NCI-H526 treated with DMSO at 0.1 percent for 48 hours (cell line): ENCODE measurements at places on chromosomes 1 and 21.

DNA sequence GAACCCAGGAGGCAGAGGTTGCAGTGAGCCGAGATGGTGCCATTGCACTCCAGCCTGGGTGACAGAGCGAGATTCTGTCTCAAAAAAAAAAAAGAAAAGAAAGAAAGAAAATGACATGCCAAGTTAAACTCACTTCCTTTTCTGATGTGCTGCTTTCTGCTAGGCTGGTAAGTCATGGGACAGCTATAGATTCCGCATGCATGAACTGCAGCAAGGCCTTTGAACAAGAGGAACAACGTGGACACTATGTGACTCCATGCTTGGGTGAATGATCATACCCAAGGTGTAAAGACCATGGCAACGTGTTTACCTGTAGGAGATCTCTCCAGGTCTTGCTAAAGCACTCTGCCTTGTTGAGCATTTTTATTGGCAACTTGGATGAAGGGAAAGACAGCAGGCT, 10.3 kb upstream of the TTF2 start:
- no peak for DNase-seq

- no peak for DNase-seq
These were observed 27.7 kb downstream of the DNAJC11 start for GRCh38 chr1:6673816-6674398.

- no peak for DNase-seq
These were observed 30.4 kb downstream of the SLC30A10 start for GRCh38 chr1:219897914-219898313.

DNA sequence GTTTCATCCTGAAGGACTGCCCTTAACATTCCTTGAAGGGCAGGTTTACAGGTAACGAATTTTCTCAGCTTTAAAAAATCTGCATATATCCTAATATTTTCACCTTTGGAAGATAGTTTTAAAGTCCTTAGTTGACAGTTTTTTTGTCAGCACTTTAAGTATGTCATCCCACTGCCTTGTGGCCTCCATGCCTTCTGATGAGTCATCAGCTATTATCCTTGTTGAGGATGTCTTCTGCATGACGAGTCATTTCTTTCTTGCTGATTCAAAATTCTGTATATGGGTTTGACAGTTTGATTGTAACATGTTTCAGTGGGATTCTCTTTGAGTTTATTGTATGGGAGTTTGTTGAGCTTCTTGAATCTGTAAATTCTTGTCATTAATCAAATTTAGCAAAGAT, 500.6 kb downstream of the DISC1 start:
- DNase-seq, result no peak

DNA sequence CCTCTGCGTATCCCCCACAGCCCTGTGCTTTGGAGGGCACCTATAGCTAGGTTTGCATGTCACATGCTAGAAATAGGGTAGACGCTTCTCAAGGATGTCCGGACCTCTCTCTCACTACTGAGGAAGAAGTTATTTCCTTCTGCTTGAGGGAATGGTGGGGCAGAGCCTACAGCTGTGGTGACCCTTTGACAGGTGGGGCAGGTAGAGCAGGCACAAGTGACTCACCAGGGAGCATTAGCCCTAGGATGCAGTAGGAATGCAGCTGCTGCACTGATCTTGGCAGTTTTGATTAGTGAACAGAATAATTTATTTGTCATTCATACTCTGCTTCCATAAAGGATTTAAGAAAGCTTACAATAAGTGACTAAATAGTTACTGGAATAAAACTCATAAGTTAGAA, 129.6 kb upstream of the HOOK1 start:
- DNase-seq, result no peak
